ENCODE measurements at places on chromosomes 6 and 20.

GRCh38 chr20:1838556-1839279 lies 56.5 kb upstream of the SIRPA start:
- no peak for DNase-seq

DNA sequence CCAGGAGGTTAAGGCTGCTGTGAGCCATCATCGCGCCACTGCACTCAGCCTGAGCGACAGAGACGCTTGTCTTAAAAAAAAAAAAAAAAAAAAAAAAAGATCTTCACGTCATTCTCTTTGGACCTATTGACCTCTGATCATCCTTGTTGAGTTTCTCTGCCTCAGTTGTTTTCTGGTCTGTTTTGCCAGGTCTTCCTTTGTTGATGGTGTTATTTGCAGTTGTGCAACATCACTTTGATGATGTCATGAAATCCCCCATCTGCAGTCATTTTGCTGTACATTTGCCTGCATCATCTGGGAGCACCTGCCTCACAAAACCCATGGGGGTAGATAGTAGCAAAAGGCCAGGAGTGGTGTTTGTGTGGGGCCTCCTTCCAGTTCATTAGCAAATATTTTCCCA lies 39.2 kb upstream of the CHMP4B start:
- no peak for DNase-seq

GRCh38 chr6:99712519-99712918 lies 105.9 kb downstream of the PRDM13 start:
- no peak for DNase-seq

DNA sequence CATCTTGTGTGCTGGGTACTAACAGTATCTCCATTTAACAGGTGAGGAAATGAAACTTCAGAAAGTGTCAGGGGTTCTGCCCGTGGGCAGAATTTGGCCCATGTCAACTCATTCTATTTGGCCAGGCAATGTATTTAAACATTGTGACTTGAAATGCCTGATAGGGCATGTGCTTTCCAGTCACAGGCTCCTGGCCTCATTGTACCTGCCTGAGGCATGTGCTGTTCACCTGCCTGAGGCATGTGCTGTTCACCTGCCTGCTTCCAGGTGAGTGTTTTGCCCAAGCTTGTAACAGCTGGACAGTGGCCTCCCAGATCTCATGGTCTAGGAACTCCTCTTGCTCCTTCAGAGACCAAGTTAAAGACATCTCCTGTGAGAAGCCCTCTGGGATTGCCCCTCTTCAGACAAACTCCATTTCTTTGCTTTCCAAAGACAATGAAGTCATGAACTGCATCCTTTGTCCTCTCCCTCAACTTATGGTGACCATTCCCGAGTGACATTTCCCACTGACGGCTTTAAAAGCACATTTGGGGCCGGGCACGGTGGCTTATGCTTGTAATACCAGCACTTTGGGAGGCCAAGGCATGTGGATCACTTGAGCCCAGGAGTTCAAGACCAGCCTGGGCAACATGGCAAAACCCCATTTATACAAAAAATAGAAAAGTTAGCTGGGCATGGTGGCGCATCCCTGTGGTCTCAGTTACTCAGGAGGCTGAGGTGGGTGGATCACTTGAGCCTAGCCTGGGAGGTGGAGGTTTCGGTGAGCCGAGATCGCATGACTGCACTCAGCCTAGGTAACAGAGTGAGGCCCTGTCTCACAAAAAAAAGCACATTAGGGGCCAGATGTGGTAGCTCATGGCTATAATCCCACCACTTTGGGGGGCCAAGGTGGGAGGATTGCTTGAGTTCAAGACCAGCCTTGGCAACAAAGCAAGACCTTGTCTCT lies 48.7 kb downstream of the BCAS4 start:
- DNase-seq, result no peak

GRCh38 chr20:20130399-20130798 lies 78.1 kb downstream of the CFAP61 start:
- DNase-seq, result no peak

DNA sequence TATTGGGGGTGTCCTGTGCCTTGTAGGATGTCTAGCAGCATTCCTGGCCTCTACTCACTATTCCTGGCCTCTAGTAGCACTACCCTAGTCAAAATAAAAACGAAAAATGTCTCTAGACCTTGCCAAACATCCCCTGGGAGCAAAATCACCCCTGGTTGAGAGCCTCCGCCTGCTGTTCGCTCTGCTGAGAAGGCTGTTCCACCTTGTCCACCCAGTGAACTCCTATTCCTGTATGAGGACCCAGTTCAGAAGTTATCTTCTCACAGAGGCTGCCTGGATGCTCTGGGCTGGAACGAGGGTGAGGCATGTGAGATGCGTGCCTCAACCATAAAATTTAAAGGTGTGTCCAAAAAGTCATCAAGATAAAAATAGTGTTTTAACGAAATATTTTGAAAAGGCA lies 101.9 kb downstream of the TOX2 start:
- DNase-seq, result no peak

GRCh38 chr6:89145956-89146717 lies at the start of gene PM20D2:
Gene PM20D2 (plus strand): TSS chr6:89146055. CDS start chr6:89146145, 90 bp downstream.
- peak; percentile 54 for DNase-seq

DNA sequence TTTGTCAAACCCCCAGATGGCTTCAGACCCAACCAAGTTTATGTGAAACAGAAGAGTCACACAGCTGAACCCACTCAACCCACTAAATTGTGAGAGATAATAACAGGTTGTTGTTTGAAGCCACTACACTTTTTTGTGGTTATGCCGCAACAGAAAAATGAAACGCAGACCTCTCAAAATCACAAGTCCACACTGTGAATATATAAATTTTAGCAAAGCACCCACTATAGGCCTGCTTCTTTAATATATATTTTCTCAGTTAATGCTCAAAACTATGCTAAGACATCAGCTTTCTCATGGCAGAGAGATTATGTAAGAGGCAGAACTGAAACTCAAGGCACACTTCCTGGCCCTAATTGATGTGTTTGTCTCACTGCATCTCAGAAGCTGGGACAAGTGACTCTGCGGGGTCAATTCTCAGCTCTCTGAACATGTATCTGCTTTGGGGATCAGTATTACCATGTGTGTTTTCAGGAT lies 27.7 kb downstream of the MAP3K5 start:
- no peak for DNase-seq

- DNase-seq, result no peak
Measured at GRCh38 chr6:5292154-5292553, 30.8 kb downstream of the FARS2 start.

- no peak for DNase-seq
Measured at GRCh38 chr6:53768636-53769035, 26.2 kb upstream of the LRRC1 start.

DNA sequence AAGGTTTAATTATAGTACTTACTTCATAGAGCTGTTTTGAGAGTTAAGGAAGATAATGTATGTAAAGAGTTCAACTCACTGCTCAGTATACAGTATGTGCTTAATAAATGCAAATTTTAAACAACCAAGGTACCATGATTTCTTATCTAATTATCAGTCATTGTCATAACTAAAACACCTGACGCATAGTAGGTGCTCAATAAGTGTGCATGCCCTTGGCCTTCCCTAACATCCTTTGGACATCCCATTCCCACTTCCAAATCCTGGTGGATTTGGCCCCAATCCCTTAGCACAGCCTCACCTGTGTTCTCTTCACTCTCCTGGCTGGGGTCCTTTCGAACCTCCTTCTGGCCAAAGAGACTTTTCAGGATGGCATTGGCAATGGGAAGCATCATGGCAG lies 41.1 kb downstream of the SLC13A3 start:
- DNase-seq, result no peak

- DNase-seq, result no peak
Measured at GRCh38 chr6:117317261-117317660, 51.9 kb downstream of the VGLL2 start.

- no peak for DNase-seq
Measured at GRCh38 chr6:137089305-137089704, 44.5 kb upstream of the IL20RA start.

DNA sequence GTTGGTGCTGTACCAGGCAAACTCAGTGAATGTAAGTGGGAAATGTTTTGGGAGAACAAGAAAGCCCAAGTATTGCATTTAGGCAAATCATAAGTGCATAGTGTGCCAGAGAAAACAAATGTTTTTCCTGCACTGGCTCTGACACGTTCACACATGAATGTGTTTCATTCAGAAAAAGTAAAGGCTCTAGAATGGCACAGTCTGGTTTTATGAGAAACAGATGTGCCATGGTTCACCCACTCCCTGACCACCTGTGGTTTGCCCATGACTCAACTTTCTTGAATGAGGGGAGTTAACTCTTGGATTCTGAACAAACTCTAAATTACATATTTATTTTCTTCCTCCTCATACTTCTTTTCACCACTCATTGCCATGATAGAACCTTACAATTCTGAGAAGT lies 126.9 kb downstream of the KCNQ5 start:
- no peak for DNase-seq

GRCh38 chr20:57567471-57568079 lies 6.7 kb downstream of the PCK1 start:
- no peak for DNase-seq

DNA sequence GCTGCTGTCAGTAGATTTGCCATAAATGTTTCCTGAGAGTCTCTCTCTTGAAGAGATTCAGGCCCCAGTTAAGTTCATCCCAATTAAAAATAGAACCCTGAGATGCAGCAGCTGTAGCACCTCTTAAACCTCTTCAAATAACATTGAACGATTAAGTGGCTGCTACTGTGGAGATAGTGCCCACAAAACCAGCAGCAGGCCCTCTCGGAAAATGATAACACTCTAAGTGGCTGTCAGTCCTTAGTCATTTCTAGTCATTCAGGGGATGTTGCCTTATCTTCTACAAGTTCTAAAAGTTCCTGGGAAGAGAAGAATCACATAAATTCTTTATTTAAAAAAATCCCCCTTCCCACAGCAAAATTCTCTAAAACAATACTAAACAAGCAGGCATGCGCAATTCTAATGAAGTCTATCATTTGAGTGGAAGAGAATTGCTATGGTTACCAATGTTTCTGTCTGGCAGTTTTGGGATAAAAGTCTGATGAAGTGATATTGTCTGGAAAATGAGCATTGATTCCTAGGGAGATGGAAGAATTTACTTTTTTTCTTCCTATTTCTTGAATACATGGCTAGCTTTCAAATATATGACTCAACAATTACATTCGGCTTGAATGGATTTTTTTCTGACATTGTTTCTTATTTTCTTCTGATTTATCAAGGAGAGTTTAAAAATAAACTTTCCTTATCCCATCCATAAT lies 131.9 kb downstream of the TRMT11 start:
- no peak for DNase-seq

DNA sequence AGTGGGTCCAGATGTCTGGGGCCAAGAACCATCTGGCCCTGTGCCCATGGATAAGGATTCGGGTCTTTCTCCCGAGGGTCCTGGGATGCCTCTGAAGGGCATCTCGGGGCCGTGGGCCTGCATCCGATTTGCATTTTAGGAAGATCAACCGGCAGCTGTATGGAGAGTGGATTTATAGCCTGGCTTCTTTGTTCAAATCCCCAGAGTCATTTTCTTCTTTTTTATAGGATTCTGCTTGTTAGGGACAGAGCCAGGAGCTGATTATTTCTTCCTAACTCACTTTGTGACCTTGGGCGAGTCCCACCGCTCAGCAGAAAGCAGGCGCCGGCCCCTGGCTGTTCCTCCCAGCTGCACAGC lies 52.9 kb upstream of the APCDD1L start:
- DNase-seq, result no peak

GRCh38 chr6:70957284-70957617 lies 391 bp upstream of the B3GAT2 start:
- DNase-seq, result no peak

- no peak for DNase-seq
Measured at GRCh38 chr6:133390168-133390567, 149.0 kb downstream of the EYA4 start.

DNA sequence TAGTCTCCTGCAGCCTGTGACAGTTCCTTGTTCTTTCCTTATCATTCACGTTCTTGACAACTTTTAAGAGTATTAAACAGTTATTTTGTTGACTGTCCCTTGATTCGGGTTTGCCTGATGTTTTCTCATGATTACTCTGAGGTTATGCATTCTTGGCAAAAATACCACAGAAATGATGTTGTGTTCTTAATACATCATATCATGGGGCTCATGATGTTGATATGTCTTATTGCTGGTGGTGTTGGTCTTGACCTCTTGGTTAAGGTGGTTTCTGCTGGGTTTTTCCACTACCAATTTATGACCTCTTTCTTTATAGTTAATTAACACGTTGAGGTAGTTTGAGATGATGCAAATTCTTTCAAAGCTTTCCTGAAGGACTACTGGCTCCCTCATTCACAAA lies 59.1 kb downstream of the ZHX3 start:
- DNase-seq, result no peak

GRCh38 chr6:15677822-15678221 lies 15.0 kb upstream of the DTNBP1 start:
- DNase-seq, result no peak

- no peak for DNase-seq
Measured at GRCh38 chr6:62323818-62324431, 37.9 kb upstream of the KHDRBS2 start.

- no peak for DNase-seq
Measured at GRCh38 chr6:15690510-15690909, 27.7 kb upstream of the DTNBP1 start.

- no peak for DNase-seq
Measured at GRCh38 chr6:60754879-60755278, 1531.1 kb downstream of the KHDRBS2 start.

All from stimulated activated CD8-positive, alpha-beta memory T cell treated with anti-CD3 and anti-CD28 coated beads, Interleukin-4, amount 100 ng/mL, for 4 hours (primary cell).